Esophagus squamous epithelium (tissue), 5 donors: ENCODE measurements at places on chromosomes 16 and 17.

DNA sequence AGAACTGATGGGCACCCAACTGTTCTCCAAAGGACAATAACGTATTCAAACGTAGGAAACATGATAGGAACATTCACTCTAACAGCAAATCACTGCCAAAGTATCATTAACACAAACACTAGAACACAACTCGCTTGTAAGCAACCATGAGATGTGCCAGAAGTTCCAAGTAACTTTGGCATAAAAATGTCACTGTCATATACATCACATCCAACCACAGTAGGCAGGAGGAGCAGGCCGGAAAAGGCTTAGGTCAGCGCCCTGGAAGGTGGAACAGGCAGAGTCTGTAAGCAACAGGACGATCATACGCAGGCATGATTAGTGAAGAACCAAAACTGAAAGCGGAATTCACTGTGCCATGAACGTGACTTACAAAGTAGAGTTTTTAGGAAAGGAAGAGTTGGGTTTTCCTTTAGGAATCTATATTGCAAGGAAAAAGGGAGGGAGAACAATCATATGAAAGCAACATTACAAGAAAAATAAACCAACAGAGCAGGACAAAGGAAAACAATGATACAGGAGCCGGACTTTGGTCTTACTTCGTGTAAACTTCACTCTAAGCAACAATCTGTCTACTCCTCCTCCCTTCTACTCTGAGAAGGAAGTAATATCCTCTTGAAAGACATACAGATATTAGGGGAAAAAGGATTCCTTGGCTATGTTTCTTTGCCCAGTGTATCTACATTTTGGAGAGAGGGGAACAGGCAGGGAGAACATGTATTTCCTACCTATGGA, 52.3 kb downstream of the YWHAE start:
- no peak for DNase-seq

GRCh38 chr16:76784530-76784929, 406.5 kb upstream of the MON1B start:
- DNase-seq, result no peak

- DNase-seq, result no peak
Measured at GRCh38 chr16:72689851-72690250, 358.1 kb downstream of the ZFHX3 start.

- no peak for DNase-seq
Measured at GRCh38 chr16:82313754-82314153, 143.7 kb upstream of the MPHOSPH6 start.

DNA sequence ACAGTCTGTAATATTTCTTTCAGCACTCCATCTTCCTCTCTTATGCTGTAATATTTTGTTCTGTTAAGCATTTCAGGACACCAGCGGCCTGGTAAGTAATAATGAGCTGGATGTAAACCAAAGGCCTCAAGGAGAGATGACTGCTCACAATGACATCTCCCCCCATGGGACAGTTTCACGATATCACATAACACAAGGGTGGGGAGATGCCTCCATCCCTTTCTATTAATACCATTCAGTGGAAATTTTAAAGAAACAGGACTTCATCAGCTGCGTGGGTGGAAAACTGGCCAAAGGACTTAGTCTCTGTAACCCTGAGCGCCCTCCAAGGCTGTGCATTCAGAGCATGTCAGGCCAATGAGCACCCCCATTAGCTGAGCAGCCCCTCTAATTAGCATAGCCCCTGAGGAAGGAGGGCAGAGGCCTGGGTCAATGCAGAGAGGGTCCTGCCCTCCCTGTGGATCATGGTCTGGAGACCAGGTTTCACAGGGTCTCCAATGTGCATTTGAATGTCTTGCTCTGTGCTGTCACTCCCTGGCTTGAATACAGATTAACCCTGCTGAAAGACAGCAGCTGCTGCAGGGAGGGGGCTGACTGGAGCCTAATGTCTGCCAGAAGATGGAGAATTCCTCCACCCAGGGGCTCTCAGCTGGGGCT, 156.4 kb downstream of the HS3ST2 start:
- DNase-seq, result no peak

DNA sequence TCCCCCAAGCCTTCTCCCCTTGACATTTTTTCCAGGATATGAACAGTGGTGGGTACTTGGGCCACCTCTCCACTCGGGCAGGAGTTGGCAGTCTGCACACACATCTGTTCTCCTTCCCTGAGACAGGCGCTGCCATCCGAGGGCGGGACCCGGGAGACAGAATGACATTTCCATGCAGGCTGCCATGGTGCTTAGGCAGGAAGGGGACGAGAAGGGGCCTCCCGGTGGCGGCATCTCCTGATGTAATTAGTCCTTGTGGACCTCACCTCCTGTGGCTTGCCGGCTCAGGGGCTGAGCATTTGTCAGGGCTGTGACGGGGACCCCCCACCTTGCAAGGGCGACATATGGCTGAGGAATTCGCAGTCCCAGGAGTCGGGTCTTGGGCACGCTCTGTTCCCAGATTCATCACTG, 197.2 kb downstream of the FOXL1 start:
- no peak for DNase-seq

- no peak for DNase-seq
Measured at GRCh38 chr16:73949574-73950320, 346.9 kb upstream of the PSMD7 start.

DNA sequence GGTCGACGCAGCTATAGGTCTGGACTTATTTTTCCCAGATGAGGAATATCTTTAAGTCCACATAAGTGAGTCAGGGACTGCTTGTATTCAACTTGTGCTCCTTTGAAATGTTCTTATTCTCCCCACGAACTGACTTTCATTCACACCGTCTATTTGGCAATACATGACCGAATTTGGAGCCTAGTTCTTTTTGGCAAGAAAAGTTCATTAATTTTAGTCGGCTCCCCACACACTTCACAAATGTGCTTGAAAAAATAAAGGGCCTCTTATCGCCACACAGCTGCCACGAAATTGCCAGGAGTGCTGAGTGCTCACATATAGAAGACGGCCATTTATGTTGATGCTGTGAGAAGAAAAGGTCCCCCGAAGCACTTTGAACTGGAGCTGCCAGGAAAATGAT, 152.6 kb downstream of the PRKCA start:
- DNase-seq, result no peak

DNA sequence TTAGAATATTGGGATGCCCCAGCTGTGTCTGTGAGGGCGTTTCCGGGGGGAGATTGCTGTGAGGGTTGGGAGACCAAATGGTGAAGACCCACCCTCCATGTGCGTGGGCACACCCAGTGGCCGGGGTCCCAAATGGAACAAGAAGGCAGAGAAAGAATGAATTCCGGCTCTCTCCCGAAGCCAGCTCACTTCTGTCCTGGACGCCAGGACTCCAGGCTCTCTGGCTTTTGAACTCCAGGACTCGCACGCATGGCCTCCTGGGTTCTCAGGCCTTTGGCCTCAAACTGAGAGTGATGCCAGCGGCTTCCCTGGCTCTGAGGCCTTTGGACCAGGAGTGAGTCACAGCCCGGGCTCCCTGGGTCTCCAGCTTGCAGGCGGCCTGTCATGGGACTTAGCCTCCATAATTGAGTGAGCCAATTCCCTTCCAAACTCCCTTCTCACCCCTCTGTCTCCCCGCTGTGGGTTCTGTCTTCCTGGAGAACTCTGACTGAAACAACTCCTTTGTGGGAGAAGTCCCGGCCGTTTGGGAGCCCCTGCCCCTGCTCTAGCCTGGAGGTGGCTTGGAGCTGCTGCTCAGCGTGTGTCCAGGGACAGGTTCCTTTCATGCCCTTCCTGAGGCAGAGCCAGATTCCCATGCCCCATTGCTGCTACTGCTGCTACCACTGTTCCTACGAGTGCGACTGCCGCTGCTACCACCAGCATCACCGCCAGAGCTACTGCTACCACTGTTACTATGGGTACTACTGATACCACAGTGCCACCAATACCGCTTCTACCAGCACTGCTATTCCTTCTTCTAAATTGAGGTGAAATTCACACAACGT, 49.8 kb upstream of the CBX4 start:
- DNase-seq, result no peak

DNA sequence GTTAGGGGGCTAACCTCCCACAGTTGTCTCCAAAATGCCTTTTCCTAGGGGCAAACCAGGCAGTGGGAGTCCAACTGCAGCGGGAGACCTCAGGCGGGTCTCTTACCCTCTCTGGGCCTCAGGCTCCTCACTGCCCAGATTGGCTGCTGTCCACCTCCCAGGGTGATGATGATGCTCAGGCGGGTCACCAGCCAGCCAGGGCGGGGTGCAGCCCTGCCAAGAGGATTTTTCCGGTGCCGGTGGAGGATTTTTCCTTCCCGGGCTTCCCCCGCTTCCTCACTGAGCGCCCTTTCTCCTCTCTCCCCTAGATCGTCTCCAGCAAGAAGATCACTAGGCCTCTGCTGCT, 22.8 kb downstream of the CPNE2 start:
- no peak for DNase-seq

- no peak for DNase-seq
Measured at GRCh38 chr16:30665155-30665829, 7.1 kb downstream of the FBRS start.

DNA sequence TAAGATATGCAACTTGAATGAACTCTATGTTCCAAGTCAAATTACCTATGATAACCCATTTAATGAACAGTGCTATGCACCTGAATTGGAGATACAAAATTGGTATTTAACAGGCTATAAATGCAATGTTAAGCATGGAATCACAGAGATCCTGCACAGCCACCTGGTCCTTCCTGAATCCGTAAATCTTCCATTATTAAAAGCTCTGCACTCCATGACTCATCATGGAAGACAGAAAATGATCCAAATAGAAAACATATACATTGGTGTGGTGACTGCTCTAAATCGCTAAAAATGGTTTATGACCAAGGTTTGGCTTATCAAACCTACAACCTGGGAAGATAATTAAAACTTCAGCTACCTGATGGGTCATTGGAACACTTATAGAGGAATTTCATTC, 45.3 kb downstream of the GLG1 start:
- DNase-seq, result no peak

GRCh38 chr16:81629896-81630634, 149.0 kb upstream of the PLCG2 start:
- no peak for DNase-seq
